ENCODE measurements at places on chromosomes 7 and 10. TPM values are rescaled to one million over a fixed set of nuclear protein-coding genes. Genes with fewer than 3 reads are reported as not detected.
A peak's percentile ranks its signal among the peaks of the same experiment; 100 is the strongest.

The CTNNA3 gene
- polyA plus RNA-seq = not detected

The TMEM176A gene
- 129 TPM for polyA plus RNA-seq

The SUN1 gene
- 44.2 TPM for polyA plus RNA-seq

The MALRD1 gene
- polyA plus RNA-seq = not detected

GRCh38 chr10:129398711-129399141 is 68.3 kb upstream of the MGMT start:
- no peak for DNase-seq
- H3K36me3 ChIP-seq = no peaks in the 10 kb centered on the region
- no peaks in the 10 kb centered on the region for H3K4me1 ChIP-seq
- no peak overlapping the region for H3K27ac ChIP-seq

GRCh38 chr10:61464461-61465170 is 11.4 kb upstream of the TMEM26 start:
- DNase-seq = peak; percentile 93
- no peaks in the 10 kb centered on the region for H3K27me3 ChIP-seq
- peak overlapping the region; percentile 55 for H3K27ac ChIP-seq
- no peak overlapping the region for H3K4me3 ChIP-seq
- no peaks in the 10 kb centered on the region for H3K36me3 ChIP-seq

DNA sequence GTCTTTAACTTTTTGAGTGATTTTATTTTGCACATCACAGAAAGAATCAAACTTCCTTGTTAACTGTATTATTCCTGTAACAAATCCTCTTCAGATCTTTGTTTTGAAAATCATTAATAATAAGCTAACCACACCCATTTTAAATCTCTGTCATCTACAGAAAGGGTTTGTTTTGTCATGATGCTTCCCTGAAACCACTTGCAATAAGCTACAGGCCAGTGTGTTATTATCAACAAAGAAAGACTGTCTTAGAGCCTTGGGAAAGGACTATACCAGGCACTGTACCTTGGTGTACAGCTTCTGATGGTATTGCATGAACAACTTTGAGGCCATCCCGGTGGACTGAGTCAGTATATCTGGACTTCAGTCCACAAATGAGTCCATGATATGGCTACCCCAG is 145.3 kb upstream of the FAM3C start:
- no peaks in the 10 kb centered on the region for H3K36me3 ChIP-seq
- H3K4me3 ChIP-seq = no peak overlapping the region
- DNase-seq = no peak
- no peaks in the 10 kb centered on the region for H3K4me1 ChIP-seq
- H3K27ac ChIP-seq = no peak overlapping the region

DNA sequence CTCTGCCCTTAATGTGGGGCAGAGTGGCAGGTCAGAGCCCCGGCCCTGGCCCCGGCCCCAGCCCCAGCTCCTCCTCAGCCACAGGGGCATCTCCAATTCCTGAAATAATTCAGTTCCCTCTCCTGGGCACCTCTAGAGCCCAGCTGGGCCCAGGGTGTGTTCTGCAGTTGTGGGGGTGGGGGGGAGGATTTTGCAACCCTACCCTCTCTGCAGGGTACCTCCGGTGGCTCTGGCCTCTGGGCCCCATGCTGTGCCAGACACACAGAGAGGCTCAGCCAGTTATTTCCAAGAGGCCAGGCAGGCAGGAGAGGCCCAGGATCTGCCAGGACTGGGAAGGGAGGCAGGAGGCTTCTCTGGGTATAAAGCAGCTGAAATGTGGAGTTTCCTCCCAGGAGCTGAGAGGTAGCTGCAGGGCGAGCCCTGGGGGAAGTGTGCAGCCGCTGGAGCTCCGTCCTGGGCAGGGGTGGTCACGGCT is 47.9 kb downstream of the PWWP2B start:
- no peak for DNase-seq
- H3K4me3 ChIP-seq = no peak overlapping the region
- H3K27me3 ChIP-seq = no peaks in the 10 kb centered on the region
- peak overlapping the region; percentile 87 for H3K27ac ChIP-seq

- DNase-seq = peak; percentile 55
- H3K4me3 ChIP-seq = no peak overlapping the region
- no peak overlapping the region for H3K27ac ChIP-seq
- H3K4me1 ChIP-seq = peaks cover 77% of the 10 kb centered on the region
- H3K27me3 ChIP-seq = no peaks in the 10 kb centered on the region
- no peaks in the 10 kb centered on the region for H3K36me3 ChIP-seq
Measured at GRCh38 chr7:128219636-128220035, 21.4 kb upstream of the LEP start.

DNA sequence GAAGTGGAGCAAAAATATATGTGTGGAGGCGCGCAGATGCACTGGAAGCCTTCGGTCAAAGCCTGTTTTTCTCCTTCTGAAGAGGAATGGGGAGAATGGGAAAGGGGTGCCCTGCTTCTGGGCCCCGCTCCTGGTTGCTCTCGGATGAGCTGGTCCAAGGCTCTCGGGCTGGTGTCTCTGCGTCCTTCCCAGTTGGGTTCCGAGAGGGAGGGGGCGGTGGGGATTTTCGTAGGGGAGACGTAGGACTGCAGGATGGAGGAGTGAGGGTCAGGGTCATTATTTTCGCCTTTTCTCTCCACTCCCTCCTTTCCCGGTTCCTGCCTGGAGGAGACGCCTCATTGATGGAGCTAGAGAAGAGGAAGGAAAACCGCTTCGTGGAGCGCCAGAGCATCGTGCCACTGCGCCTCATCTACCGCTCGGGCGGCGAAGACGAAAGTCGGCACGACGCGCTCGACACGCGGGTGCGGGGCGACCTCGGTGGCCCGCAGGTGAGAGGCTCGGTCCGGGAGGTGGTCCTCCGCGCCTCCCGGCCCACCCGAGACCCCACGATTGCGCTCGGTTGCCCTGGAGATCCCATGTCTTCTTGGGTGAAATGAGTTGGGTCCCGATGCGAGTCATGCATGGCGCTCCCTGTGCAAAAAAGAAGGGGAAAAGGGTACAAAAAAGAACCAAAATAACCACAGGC is 790 bp downstream of the ADAM22 start:
- H3K27ac ChIP-seq = no peak overlapping the region
- H3K4me3 ChIP-seq = peak overlapping the region; percentile 31
- DNase-seq = no peak
- H3K36me3 ChIP-seq = no peaks in the 10 kb centered on the region

- no peak overlapping the region for H3K27ac ChIP-seq
- no peaks in the 10 kb centered on the region for H3K36me3 ChIP-seq
Measured at GRCh38 chr7:121313220-121313792, 15.5 kb upstream of the WNT16 start.

- peaks cover 15% of the 10 kb centered on the region for H3K36me3 ChIP-seq
- no peak overlapping the region for H3K27ac ChIP-seq
- no peaks in the 10 kb centered on the region for H3K4me1 ChIP-seq
Measured at GRCh38 chr10:48937796-48938195, 1.8 kb downstream of the LRRC18 start.

DNA sequence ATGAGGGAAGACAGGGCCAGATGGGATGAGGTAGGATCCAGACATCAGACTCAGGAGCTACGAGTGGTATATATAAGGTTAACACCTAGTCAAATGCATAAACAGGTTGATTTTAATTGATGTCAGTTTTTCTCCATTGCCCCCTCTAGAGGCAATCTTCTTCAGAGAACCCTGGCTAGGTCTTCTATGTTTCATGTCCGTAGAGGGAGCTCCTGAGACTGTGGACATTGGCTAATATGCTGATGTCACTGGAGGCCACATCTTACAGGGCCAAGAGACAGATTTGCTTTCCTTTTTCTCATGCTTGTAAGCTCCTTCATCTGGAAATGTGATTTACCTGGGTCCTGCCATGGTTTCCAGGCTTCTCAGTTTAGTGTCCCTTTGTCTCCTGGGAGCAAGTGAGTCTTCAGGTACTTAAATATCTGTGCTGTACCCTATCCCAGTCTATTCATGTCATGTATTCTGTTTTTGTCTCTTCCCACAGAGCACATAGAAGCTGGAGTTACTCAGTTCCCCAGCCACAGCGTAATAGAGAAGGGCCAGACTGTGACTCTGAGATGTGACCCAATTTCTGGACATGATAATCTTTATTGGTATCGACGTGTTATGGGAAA is 161.6 kb upstream of the PRSS1 start:
- H3K36me3 ChIP-seq = no peaks in the 10 kb centered on the region
- H3K27me3 ChIP-seq = no peaks in the 10 kb centered on the region
- no peak overlapping the region for H3K4me3 ChIP-seq
- peak; percentile 70 for DNase-seq
- H3K4me1 ChIP-seq = no peaks in the 10 kb centered on the region

- H3K4me1 ChIP-seq = peaks cover 28% of the 10 kb centered on the region
- H3K36me3 ChIP-seq = no peaks in the 10 kb centered on the region
- DNase-seq = no peak
- H3K27ac ChIP-seq = peak overlapping the region; percentile 95
Measured at GRCh38 chr7:128453836-128454804, 1.6 kb upstream of the HILPDA start.

DNA sequence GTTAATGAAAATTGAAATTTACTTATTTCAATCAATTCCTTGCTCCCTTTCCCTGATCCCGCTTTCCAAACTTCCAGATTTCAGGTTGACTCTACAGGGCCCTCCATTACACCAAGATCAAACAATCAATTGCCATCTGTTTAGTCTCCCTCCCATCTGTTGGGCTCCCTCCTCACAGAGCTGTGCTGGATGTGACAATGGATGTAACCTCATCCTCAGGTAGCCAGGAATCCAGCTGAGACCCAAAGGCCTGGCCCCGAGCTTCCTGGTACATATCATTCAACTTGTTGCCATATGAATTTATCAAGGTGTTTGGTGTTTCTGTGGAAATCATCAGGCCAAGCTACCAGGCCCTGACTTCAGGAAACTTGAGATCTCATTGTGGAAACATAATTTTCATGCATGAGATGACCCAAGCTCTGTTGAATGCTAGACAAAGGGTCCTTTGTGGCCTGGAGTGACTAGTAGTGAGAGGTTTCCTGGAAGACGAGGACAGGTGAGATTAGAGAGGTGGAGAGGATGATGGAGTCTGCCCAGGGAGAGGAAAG is 148.6 kb upstream of the PDE1C start:
- no peaks in the 10 kb centered on the region for H3K27me3 ChIP-seq
- H3K4me3 ChIP-seq = no peak overlapping the region
- H3K27ac ChIP-seq = no peak overlapping the region
- DNase-seq = no peak
- no peaks in the 10 kb centered on the region for H3K36me3 ChIP-seq

All from CD14-positive monocyte (primary cell).